Activated gamma-delta T cell (primary cell): ENCODE measurements at places on chromosomes 1 and 21.

GRCh38 chr1:22646384-22646783 lies 3.0 kb downstream of the C1QC start:
- DNase-seq, result no peak

GRCh38 chr1:24756395-24756794 lies 11.1 kb downstream of the CLIC4 start:
- DNase-seq, result no peak

GRCh38 chr1:54053745-54054437 lies 483 bp downstream of the TCEANC2 start:
- no peak for DNase-seq

- no peak for DNase-seq
Observed at GRCh38 chr1:30936541-30937171, 28.1 kb upstream of the SDC3 start.

DNA sequence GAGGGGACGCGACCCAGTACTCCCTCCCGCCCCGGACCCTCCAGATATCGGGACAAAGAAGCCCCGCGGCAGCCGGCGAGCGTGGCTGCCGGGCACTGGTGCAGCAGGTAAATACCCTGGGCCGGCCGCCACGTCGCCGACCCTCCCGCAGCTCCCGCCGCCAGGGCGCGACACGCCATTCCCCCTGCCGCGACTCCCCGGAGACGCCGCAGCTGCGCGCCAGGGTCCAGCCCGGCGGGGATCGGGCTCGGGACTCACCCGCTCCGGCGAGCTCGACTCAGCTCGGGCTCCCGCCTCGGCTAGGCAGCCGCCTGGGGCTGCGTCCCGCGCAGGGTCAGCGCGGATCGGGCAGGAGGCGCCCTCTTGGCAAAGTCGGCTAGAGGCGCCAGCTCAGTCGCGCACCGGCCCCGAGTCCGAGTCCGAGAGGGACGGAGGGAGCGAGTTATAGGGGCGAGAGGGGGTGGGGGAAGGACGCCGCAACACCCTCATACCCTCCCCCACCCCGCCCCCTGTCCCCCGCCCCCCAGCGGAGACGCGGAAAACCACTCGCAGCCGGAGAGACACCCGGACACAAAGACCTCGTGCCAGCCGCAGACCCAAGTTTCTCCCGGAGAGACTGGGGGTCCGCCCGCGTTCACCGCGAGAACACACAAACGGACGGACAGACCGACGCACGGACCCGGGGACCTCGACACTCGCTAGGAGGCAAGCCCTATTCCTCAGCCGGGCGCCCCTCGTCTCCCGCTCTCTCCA lies 985 bp downstream of the SYT6 start:
- DNase-seq, result no peak

- DNase-seq, result no peak
Observed at GRCh38 chr1:29767088-29767685, 530.9 kb downstream of the PTPRU start.

DNA sequence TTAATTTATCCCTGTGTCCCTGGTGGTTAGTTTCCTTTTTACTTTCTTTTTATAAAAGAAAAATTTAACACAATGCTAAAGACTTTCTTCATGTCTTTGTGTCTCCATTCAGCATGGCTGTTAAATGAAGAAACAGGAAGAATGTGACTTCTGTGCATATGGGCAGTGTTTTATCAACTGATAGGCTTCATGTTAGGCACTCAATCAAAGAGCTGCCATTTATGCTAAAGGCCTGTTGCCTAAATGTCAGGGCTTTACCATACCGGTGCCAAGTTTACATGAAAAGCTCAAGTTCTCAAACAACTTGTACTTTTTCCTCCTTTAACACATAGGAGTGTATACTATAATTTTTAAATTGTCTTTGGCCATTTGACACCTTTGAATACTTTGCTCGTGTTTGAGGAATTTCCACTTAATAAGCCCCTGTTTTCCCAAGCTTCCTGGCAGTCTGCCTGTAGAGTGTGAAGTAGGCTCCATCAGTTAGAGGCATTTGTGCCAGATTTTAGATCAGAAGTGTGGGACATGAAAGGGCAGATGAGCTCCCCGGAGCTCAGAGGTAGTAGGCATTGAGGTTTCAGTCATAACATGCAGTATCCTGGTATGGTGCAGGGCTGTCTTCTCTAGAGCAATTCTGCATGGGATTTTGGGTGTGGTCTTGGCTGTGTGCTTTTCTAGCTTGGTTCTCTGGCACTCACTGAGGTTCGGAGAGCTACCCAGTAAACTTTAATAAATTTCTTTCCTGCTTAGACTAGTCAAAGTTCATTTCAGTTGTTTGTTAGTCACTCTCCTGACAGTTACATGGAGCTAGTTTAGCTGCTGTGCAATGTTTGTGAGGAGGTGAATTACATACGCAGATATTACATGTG lies 119.0 kb downstream of the LEPR start:
- no peak for DNase-seq

GRCh38 chr1:30872033-30872947 lies 36.3 kb downstream of the SDC3 start:
- DNase-seq, result no peak

DNA sequence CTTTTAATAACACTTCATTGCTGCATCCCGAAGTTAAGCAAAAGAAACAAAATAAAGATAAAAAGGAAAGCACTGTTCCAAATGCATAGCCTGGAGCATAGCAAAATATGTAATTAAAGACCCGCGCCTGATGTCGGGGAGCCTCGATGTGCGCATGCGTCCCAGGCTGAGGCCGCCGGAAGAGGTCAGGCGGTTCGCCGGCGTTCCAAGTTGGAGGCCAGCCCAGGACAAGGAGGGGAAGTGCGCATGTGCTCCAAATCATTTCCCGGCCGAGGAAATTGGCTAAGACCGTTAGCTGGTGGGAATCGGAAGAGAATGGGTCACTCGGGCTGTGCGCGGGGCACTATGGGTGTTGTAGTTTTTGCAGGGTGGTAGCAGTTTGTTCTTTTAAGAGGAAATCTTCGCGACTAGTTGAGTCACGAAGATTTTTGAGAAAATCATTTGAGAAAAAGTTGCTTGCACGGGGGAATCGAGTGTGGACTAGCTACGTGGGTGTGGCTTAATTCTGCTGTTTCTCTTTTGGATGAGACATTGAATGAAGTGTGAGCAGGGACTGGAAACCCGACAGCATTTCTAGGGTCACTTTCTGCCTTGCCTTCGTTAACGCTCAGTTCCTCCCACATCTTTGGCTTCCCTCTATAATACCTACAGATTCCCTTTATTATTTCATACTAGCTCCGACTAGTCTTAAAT lies 31.0 kb upstream of the CD1D start:
- DNase-seq, result peak; percentile 33

GRCh38 chr21:23541571-23541970 lies 2065.7 kb downstream of the MRPL39 start:
- DNase-seq, result no peak

GRCh38 chr1:12081648-12082396 lies 18.7 kb downstream of the TNFRSF8 start:
- no peak for DNase-seq

GRCh38 chr1:3614755-3615742 lies 3.7 kb upstream of the MEGF6 start:
- no peak for DNase-seq

GRCh38 chr1:32197837-32198236 lies 2.6 kb upstream of the CCDC28B start:
- DNase-seq, result no peak
